ENCODE measurements at places on chromosomes 7 and 10.

- no peak for DNase-seq
Measured at GRCh38 chr7:19121977-19122588, 4.6 kb upstream of the TWIST1 start.

GRCh38 chr7:26284477-26284876 lies 7.2 kb upstream of the SNX10 start:
- no peak for DNase-seq

DNA sequence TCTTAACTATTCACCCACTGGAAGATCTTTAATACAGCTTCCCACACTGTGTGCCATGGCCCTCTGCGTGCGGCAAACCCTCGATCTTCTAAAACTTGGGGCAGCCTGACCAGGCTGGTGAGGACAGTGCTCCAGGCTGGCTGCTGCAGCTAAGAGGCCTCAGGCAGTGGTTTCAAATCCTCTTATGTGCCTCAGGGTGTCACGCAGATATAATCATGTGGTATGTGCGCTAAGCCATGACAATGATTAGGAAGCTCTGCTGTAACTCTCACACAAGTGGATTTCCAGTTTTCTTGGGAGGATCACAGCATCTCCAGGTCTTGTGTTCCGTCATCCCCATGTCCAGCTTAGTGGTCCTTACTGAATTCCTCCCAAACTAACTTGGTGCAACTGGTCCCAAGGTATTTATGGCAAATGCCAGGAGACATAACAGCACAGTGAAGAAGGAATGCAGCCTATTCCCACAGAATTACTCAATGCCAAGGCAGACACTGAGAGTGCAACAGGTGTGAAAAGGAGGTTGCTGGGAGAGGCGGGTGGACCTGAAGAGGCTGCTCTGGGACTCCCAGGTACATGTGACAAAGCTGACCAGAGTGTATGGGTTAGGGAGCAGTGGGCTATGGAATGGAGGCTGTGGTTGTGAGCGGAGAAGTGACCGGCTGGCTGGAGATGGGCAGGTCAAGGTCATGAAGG lies 2.3 kb downstream of the HPS1 start:
- no peak for DNase-seq

DNA sequence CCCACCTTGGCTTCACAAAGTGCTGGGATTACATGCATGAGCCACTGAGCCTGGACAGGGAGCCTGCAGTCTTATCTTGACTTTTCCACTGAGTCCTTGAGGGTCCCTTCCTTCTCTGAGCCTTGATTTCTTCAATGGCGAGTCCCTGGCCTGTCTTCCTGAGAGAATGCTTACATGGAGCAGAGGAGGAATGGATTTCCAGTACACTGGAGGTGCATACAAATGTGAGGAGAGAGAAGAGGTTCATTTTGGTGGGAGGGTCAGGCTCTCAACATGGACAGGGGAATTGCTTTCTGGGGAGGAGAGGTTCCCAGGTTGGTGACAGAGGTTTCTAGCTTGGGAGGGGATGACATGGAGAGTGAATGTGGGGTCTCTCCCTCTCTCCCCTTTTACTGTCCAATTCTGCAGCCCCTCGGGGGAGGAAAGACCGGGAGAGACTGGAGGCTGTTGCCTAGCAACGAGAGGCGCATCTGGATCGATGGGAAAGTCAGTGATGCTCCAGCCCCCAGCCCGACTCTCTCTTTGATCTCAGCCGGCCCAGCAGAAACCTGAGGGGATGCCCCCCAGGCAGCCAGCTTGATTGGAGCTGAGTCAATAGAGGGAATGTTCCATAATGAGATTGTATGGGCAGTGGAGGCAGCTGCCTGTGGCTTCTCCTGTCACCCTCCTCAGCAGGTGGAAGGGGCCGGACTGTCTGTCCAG lies 14.8 kb downstream of the SRRM3 start:
- DNase-seq = no peak

- no peak for DNase-seq
Measured at GRCh38 chr10:30803892-30804322, 174.4 kb upstream of the LYZL2 start.

DNA sequence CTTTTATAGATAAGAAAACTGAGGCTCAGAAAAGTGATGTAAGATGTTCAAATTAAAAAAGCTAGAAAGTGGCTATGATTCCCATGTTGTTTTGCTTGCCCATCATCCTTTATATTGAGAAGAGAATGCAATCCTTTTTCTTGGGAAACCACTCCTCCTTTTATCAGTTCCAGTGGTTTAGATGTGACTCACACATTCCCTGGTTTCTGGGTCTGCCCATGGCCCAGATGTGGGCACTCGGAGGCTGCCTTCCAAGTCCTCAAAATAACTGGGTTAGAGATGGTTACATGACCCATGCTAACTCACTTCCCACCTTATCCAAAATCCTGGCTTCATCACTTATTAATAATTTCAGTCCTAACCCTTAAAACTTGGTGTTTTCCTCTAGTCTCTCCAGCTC lies 550.0 kb downstream of the MDFIC start:
- no peak for DNase-seq

- no peak for DNase-seq
Measured at GRCh38 chr10:131902211-131902610, 1.4 kb downstream of the PPP2R2D start.
